ENCODE measurements at places on chromosomes 13 and 19.

- no peak for DNase-seq
Observed at GRCh38 chr19:41311613-41312012, 1.6 kb downstream of the CCDC97 start.

GRCh38 chr13:98829541-98829940 lies 77.1 kb upstream of the SLC15A1 start:
- no peak for DNase-seq

- no peak for DNase-seq
Observed at GRCh38 chr19:43439032-43439708, 24.5 kb downstream of the TEX101 start.

DNA sequence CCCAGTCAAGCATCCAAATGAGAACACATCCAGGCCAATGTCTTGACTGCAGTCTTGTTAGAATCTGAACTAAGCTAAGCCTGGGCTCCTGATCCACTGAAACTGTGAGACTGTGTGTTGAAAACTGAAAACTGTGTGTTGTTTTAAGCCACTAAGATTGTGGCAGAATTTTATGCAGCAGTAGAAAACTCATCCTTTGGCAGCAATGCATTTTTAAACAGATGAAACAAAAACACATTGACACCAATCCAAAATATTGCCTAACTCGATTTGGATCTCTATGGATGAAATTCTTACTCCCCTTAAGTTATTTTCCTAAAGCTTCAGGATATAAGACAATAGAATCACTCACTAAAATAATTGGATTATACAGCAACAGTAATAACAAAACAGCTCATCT lies 202.3 kb upstream of the KLF12 start:
- DNase-seq, result no peak

DNA sequence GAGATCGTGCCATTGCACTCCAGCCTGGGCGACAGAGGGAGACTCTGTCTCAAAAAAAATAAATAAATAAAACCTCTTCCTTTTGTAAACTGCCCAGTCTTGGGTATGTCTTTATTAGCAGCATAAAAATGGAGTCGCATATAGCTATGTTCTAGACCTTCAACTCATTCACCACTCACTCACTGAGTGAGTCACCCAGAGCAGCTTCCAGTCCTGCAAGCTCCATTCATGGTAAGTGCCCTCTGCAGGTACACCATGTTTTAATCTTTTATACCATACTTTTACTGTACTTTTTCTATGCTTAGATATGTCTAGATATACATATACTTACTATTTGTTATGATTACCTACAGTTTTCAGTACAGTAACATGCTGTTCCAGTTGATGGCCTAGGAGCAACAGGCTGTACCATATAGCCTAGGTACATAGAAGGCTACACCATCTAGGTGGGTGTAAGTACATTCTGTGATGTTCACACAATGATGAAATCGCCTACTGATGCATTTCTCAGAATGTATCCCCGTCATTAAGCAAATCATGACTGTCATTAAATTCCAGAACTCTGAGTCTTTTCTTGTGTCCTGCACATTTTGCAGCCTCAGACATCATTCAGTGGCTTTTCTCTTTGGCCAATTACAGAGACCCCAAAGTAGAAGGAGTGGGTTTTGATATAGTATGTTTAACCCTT lies 13.7 kb upstream of the FARP1 start:
- DNase-seq, result no peak

GRCh38 chr19:7918615-7919421 lies 1.3 kb upstream of the SNAPC2 start:
- no peak for DNase-seq

- DNase-seq, result no peak
Observed at GRCh38 chr19:29927944-29928625, 14.0 kb upstream of the URI1 start.

DNA sequence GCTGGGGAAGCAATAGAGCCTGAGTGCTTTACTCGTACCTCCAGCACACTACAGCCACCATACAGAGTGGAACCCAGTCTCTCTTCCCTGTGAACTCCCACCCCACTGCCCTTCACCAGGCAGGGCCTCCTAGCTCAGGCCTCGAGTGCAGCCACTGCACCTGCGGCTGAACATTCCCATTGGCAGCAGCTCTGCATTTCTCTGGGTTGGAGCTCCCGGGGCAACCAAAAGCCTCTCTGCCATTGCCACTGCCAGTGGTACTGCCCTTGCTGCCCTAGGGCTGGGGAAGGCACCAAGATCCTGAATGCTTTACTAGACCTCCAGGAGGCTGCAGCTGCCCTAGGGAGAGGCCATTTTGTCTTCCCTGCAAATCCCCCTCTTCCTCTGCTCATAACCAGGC lies 266.8 kb downstream of the TDRD3 start:
- DNase-seq, result no peak
